ENCODE measurements at places on chromosomes 2 and 18.
A peak's percentile ranks its signal among the peaks of the same experiment; 100 is the strongest.

DNA sequence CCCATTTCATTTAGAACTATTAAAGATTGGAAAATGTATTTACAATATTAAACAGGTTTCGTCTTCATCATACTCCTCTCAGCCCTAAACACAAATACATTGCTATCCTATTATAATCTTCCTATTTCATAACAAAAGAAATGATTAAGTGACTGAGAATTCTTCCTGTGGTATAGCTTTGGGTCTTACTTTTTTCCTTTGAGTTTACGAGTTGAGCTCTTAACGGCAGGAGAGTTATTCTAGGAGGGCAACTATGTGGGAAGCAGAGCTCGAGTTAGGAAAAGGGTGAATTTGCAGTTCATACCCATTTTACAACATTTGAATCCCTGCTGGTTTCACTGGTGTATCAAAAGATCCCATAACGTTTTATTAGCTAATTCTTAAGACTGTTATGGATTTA, 105.0 kb downstream of the FIGN start:
- DNase-seq, result no peak

GRCh38 chr18:78875016-78875777, 104.4 kb upstream of the SALL3 start:
- DNase-seq, result peak; percentile 5

DNA sequence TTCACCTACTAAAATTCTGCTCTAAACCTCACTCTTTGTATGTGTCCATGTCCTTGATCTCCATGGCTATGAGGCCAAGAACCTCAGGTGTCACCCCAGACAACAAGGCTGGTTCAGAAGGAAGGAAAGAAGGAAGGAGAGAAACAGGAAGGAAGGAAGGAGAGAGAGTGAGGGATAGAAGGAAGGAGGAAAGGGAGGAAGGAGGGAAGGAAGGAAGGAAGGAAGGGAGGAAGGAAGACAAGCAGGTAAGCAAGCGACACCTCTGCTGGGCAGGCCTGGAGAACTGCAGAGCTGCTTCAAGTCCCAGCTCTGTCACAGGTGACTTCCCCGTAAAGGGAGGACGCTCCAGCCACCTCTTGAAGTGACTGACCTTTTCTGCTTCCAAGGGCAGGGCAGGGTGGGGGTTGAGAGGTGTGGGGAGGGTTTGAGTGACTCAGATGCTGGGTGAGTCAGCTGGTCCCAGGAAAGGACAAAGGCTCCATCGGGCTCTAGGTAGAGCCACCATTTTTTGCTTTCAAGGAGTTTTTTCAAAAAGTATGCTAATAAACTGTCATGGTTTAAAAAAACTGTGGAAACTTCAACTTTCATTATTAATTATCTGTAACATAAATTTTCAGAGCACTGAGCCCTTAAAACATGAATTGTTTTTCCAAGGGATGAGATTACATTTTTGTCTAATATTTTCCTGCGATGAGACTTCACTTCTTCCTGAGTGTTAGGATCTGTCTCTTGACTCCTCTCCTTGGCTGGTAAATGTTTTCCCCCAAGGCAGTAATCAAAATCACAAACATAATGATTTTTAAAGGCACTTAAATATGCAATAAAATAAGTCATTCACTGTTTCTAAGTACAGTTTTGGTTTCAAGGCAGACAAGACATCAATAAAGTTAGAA, 90.1 kb upstream of the L3MBTL4 start:
- no peak for DNase-seq

DNA sequence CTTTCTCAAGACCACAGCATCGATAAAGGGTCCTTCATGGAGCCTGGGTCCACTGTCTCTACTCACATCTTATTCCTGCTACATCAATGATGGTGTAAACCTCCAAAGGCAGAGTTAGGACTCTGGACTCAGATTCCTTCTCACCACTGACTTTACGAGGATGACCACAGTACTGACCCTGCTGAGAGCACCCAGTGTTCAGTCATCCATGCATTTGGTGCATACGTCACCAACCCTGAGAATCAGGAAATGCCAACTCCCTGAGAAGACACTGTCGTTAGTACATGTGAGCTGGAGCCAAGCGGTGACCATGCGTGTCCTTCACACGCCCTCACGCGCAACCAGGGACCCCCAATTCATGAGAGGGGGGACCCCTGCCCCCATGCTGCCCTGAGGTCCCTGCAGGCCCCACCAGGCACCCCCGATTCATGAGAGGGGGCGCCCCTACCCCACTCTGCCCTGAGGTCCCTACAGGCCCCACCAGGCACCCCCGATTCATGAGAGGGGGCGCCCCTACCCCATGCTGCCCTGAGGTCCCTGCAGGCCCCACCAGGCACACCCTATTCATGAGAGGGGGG, 178.4 kb upstream of the TPO start:
- DNase-seq, result no peak

GRCh38 chr18:44792456-44793061, 111.9 kb downstream of the SETBP1 start:
- peak; percentile 52 for DNase-seq

DNA sequence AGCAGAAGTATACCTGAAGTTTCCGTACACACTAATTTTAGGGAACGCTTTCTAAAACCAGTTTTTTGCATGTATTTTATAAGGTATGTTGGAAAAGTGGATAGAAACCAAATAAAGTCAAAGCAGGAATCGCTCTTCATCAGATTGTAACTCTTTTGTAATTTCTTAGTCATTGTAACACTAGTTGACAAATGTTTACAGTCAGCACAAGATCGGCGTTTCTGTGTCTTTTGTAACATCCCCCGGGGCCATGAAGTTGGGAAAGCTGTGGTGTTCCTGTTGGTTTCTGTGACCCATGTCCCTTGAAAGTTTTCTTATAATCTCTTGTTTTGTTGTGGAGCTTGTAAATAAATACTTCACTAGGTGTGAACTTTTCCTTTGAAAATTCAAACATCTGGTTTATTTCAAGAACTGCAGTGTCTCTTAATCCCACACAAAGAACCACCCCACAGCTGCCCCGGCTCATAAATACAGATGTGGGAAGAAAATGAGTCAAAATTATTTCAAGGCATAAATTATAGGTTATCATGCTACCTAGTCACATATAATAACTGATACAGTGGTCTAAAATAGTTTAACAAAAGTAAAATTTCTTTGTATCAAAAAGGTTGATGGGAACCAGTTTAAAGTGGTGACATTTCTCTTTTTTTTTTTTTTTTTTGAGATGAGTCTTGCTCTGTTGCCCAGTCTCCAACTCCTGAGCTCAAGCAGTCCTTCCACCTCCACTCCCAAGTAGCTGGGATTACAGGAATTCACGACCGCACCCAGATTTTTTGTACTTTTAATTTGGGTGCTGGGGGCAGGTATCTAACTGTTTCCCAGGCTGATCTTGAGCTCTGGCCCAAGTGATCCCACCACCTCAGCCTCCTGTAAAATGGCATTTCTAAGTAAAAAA, 751 bp upstream of the NMI start:
- peak; percentile 94 for DNase-seq

- DNase-seq, result peak; percentile 39
Measured at GRCh38 chr2:158818511-158818910, 23.4 kb downstream of the DAPL1 start.

GRCh38 chr2:226450141-226450540, 349.5 kb downstream of the IRS1 start:
- DNase-seq, result no peak

GRCh38 chr2:200397785-200398184, 91.3 kb downstream of the SPATS2L start:
- DNase-seq, result peak; percentile 15

- DNase-seq, result peak; percentile 45
Measured at GRCh38 chr2:155975734-155976133, 356.8 kb downstream of the NR4A2 start.

DNA sequence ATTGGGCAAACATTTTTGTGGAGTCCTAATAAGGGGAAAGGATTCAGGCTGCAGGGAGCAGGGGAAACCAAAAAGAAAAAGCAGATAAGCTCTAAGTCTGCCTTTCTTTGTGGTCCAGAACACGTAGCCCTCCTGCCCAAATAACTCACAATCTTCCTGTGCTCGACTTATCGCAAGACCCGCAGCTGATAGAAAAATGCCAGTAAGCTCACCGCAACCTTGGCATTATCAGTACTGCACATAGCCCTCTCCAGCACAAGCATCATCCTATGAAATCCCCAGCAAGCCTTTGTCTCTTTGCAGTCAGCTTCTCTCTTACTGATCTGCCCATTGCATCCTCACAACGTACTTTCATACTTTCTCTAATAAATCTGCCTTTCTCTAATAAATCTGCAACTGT, 202.4 kb upstream of the HNRNPA3 start:
- DNase-seq, result no peak

GRCh38 chr2:238891457-238892203, 43.7 kb downstream of the TWIST2 start:
- no peak for DNase-seq

DNA sequence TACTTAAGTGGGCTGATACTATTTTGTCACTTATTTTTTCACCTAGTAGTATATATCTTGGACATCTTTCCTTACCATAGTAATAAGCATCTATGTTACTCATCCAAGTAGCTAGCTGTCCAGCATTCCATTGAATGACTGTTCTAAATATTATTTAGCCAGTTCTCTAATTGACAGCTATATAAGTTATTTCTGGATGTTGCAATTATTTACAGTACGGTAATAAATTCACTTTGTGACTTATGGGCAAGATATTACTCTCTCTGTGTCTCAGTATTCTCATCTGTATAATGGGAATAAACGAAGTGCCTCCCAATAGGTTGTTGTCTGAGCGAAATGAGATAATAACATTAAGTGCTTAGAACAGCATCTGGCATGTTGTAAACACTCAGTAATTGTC, 46.6 kb upstream of the AGAP1 start:
- peak; percentile 8 for DNase-seq

DNA sequence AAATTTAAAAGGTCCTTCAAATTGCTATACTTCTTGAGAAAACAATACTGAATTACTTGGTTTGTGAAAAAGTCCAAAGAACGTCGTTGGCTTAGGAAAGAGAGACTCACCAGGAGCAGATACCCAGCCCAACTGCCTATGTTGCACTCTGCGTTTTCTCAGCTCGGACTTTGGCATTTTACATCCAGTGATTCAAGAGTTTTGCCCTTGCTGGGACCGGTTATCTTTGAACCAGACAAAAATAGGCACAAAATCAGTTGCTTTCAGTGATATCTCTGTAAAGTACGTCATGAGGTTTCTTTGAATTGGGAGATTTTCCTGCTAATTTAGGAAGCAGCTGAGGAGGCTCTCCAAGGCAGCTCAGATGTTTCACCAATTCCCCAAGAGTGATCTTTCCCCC, 29.3 kb downstream of the FHOD3 start:
- no peak for DNase-seq

DNA sequence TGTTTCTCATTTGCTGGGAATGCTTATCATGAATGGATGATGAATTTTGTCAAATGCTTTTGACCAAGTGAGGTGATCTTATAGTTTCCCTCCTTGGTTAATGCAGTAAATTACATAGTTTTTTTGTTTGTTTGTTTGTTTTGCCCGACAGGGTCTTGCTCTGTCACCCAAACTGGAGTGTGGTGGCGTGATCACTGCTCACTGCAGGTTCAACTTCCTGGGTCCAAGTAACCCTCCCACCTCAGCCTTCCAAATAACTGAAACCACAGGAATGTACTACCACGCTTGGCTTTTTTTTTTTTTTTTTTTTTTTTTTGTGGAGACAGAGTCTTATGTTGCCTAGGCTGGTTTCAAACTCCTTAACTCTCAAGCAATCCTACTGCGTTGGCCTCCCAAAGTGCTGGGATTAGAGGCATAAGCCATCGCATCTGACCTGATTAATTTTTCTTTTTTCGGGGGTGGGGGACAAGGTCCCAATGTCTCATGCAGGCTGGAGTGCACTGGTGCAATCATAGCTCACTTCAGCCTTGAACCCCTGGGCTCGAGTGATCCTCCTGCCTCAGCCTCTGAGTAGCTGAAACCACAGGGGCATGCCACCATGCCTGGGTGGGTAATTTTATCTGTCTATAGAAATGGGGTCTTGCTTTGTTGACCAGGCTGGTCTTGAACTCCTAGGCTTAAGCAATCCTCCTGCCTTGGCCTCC, 48.6 kb downstream of the SMAD2 start:
- peak; percentile 23 for DNase-seq

- DNase-seq, result no peak
Measured at GRCh38 chr2:60741576-60741975, 14.5 kb upstream of the PAPOLG start.

DNA sequence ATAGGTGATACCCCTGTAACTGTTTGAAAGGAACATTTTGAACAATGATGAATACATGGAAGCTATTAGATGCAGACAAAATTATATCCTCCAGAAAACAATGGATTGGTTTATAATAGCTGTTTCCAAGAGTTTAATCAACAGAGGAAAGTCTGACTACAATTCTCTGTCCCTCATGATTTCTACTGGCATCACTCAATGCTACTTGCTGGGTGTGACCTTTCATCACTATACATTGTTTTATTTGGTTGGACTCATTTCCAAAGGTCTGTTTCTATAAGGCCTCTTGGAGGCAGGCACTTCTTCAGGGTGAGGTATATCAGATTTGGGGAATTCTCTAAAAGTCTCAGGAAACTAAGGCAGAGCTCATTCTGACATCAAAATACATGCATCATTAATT, 636.1 kb upstream of the SLC8A1 start:
- DNase-seq, result no peak

DNA sequence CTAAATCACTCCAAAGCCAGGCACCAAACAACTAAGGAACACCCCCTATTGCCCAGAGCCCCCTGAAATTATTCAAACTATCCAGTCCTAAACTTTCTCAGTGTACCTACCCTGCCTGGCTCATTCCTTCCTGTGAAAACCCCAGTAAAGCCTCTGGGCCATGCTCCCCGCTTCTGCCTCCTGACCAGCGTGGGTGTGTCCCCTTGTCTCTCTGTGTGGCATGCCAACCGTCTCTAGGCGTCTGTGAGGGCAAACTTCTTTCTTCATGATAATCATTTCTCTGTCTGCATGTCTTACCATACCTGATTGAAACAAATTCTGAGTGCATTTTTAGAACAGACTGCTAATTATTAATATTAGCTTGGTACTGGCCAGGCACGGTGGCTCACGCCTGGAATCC, 109.0 kb upstream of the MSH2 start:
- DNase-seq, result no peak

DNA sequence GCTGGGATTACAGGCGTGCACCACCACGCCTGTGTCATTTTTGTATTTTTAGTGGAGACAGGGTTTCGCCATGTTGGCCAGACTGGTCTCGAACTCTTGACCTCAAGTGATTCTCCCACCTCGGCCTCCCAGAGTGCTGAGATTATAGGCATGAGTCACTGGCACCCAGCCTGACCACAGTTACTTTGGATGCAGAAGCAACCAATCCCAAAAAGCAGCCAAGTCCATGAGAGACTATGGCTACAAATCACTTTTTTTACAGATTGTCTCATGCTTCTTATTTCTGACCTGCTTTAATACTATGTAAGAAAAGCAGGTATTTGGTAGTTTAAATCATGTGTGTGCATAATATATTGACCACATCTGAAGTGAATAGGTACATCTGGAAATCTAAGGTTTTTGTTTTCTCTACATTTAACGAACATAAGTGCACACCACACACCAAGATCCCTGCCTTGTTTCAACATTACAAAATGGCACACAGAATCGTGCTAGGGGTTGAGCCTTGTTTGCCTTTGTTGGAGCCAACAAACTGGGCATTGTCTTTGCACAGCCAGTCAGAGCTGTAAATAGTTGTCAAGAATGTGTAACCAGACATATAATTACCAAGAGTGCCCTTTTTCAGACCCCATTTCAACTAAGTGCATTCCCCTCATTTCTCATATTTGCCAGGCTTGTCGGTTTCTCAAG, 18.3 kb upstream of the MAP4K4 start:
- peak; percentile 15 for DNase-seq

- no peak for DNase-seq
Measured at GRCh38 chr2:98093611-98094010, 6.6 kb downstream of the VWA3B start.
